ENCODE measurements at places on chromosomes 1 and 21.

DNA sequence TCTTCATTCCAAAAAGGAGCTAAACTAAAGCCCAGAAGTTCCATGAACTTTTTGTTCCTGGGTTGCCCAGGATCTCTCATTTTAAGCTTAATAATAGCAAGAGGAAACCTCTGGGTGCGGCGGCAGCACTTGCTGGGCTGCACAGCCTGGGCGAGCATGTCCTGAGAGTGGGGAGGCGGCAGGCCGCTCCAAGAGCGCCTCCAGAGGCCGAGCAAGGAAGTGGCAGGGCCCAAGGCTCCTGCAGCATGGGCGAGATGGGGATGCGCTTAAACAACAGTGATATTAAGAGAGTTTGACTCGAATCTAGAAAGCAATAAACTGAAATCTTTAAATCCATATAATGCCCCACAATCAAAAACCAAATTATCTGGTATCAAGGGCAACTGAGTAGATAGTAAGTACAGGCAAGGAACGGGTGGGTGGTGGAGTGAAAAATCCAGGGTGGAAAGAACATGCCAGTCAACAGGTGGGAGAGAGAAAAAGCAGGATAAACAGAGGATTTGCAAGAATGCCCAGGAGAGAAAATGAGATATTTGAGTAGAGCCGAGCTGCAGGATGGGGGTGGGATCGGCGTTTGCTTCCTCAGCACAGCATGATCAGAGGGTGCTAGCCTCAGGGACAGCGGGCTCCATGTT is 14.1 kb upstream of the TNR start:
- no peak for DNase-seq

GRCh38 chr1:14755518-14756252 is 157.2 kb downstream of the KAZN start:
- DNase-seq: no peak

DNA sequence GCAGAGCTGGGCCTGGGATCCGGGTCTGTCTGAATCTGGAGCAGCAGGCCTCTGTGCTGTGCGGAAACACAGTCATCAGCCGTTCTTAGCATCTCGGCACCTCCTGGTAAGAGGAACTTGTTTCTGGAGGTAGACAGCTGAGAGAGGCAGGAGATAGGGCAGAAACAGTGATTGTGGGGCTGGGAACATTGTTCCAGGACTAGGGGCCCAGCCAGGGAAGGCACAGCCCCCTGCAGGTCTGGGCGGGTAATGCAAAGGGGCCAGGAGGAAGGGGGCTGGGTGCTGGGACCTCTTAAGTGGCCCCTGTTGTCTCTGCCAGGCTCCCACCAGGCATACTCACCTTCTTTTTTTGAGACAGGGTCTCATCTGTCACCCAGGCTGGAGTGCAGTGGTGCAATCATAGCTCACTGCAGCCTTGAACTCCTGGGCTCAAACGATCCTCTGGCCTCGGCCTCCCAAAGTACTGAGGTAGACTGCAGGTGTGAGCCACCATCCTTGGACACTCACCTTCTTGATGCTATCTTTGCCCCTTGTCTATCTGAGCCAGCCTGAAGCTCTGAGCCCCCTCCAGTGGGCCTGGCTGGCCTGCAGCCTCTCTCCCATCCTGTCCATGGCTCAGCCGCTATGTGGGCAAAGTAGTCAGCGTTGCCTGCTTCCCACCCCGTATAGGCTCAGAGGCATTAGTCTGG is 134.3 kb upstream of the ZBTB40 start:
- DNase-seq: no peak

DNA sequence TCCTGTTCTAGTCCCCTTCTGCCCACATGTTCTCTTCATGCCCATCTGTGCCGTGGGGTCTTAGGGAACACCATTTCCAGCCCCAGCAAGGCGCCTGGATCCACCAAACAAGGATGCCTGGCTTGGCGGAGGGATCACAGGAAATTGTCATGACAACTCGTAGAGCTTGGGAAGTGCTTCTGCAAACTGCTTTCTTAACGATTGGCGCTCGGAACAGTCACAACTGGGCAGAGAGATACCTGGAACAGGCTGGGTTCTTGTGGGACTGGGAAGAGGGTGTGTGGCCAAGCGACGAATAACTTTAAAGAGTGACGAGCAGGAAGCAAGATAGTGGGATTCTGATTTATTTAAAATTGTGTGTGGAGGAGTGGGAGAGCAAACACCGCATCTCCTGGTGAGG is 329.8 kb downstream of the RPS6KC1 start:
- DNase-seq: no peak

DNA sequence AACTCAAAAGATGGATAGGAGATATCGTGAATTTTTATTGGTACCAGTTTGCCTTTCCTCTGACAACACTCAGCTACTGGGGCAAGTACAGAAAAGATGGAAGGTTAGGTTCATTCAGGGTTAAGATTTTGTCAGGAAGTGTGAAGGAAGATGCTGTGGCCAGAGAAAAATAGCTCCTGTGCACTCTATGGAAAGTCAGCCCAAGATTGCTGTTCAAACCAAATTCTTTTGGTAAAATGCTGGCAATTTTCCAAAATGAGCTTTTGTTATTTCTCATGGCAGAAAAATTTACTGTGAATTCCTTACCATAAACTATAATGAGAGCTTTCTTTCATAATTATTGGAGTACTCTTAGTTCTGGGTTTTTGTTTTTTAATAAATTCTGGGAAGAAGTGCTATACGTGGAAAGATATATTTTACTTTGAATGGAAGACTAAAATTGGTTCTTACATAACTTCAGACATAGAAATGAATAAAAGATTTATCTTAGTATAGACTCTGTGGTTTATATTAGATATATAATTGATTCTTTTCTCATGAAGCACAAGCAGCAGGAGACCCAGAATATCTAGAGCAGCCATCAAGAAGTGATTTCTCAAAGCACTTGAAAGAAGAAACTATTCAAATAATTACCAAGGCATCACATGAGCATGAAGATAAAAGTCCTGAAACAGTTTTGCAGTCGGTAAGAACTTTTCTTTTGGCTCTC is 112.2 kb downstream of the USP25 start:
- DNase-seq: no peak

- DNase-seq: no peak
These were observed 347.2 kb upstream of the ADAMTS5 start for GRCh38 chr21:27314131-27314530.

- DNase-seq: no peak
These were observed 29.1 kb downstream of the THRAP3 start for GRCh38 chr1:36253161-36253862.

DNA sequence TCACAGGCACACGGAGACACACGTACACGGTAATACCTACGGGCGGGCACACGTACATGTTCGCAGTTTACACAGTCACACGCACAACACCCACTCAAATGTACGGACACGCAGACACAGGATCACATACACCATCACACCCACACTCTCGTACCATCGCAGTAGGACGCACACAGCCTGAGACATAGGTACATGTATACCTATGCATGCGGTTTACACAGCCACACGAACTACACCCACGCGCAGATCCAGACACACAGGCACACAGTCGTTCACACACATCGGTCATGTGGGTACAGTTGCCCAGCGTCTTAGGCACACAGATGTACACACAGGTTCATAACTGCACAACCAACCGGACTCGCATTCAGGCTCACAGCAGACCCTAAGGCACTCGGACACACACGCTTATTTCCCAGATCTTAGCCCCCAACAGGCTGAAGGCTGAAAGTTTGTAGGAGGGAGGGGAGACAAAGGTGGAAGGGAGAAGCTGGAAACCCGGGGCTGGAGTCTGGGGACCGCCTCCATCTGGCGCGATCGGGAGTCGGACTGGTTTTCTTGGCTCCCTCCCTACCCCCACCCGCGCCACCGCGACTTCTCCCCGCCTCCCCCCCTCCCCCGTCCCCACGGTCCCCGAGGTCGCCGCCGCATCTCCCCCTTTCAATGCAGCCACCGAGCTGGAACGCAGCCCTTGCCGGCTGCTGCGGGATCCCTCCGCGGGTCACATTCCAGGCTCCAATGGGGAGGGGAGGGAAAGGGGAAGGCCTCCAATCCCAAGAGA is 51.9 kb upstream of the SYNC start:
- DNase-seq: no peak

- DNase-seq: no peak
These were observed 56.8 kb downstream of the ESRRG start for GRCh38 chr1:216666441-216666840.

DNA sequence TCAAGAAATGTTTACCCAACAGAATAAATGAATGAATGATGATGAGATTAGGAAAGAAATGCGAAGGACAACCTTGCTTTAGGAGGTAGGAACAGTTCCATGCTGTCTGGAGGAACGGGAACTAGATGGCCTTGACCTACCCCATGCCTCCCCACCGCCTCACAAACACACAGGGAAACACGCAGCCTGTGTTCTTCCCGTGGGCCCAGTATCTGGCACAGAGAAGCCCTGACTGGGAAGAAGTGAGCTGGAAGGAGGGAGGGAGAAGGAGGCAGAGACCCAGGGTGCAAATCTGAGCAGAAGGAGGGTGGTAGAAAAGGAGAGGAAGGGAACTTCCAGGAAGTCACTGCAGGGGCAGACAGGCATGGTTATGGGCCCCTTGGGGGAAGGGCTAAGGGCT is 3.5 kb upstream of the ADORA1 start:
- no peak for DNase-seq

DNA sequence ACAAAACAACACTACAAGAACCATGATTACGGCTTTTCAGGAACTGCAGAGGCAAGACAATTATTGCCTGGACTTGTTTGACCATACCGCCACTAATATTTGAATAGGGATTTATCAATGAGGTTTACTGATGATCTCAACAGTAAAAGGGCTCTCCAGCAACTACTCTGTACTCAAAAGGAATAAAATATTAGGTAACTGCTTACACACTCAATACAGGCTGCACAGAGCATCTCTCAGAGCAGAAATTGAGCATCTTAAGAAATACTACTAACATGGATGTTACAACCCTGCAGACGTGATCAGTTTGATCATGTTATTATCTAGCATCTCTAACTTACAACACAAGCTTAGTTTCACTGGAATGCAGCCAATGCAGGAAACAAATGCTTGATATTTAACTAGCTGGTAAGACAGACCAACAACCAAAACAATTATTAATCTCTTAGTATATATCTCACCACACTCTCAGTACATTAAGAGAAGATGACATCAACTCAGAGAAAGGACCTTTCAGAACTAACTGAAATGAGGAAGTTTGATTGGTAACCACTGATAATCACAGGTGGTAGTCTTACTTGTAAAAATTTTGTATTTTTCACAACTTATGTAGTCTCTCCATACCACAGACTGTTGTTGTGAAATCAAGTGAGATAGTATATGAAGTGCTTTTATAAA is 52.2 kb downstream of the PUM1 start:
- no peak for DNase-seq

DNA sequence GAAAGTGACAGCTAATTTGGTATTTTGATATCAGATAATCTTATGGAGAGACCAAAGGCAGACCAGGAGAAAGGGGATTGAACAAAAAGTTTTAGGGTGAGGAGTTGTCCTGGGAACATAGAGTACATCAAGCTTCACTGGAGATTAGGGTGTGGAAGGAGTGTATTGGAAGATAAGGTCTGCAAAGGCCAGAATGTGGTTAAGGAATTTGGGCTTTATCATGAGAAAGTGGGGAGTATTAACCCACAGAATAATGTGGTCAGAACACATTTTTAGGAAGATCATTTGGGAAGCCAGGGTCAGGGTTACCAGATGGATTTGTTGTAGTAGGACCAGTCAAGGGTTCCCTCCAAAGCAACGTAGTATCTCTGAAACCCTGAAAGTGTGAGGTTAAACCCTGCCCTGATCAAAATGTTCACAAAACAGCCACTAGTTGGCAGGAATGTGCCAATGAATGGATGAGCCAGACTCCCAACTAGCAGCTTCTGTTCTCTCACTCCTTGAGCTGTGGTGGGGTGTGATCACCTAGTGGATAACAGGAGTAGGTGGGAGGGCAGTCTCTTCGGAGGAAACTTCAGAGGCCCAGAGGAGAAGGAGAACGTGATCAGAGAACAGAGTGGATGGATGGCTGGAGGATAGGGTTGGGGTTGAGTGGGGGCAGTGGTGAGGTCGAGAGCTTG is 35.8 kb downstream of the SLC2A1 start:
- DNase-seq: peak; percentile 79

GRCh38 chr1:32447469-32448185 is 17.2 kb upstream of the ZBTB8B start:
- no peak for DNase-seq
